ENCODE measurements at places on chromosomes 12 and 14.

DNA sequence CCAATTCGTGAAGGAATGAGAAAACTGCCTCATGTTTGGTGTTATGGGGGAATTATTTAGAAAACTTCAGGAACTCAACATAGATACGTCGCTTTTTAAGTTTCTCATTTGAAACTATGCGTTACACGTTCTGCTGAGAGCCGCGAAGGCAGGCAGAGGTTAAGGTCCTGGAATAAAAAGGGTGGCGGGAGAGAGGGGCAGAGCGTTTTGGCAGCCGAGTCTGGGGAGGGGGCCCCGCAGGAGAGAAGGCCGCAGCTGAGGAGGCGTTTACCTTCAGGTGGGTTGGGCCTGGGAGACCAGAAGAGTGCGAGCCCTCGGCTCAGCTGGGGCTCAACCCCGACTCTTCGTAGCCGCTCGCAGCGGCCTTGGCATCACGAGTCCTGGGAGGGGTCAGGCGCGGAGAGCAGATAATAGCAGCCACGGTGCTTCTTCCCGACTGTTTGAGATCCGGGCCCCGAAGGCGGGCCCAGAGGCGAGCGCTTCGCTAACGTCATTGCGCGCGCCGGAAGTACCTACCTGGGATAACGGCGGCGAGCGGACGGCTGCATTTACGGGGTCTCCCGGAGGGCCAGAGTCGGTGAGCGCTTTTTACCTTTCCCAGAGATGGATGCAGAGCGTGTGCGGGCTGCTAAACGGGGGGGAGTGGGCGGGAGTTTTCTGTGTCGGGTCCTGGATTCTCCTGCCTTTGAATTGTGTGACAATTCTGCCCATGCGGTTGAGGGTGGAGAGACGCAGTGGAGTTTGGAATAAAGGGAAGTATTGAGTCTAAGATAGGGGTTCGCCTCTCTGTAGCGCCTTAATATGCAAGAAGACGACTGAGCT is at the start of the genes PPHLN1 and ZCRB1:
TSS of gene PPHLN1 (plus strand) at position 515 of the 822 bp plus-strand sequence. CDS start 9,736 bp downstream, outside the sequence.
TSS of gene ZCRB1 (minus strand) at position 442 of the 822 bp plus-strand sequence. CDS start 1,992 bp downstream, outside the sequence.
- peak; percentile 64 for DNase-seq

DNA sequence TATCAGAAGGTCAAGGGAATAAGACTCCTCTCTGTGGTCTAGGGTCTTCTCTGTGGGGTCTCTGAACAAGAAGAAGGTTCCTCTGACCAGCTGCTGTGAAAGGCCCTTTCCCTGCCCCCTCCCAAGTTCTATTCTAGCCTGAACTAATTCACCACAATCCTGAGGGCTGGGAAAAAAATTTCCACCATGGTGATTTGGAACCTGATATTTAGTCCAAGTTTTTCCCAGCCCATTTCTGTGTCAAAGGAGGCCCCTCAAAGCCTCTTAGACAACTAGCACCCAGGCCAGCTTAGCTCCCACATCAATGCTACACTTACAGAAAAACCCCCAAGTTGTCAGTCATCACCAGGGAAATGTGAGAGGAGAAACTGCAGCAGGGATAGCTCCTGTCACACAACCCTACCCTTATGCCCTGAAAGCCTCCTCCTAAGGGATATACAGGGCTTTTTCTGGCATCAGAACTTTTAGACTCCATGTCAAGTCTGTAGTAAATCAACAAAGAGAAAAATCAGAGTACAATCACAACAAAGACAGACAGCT is 4.5 kb downstream of the FMNL3 start:
- no peak for DNase-seq

DNA sequence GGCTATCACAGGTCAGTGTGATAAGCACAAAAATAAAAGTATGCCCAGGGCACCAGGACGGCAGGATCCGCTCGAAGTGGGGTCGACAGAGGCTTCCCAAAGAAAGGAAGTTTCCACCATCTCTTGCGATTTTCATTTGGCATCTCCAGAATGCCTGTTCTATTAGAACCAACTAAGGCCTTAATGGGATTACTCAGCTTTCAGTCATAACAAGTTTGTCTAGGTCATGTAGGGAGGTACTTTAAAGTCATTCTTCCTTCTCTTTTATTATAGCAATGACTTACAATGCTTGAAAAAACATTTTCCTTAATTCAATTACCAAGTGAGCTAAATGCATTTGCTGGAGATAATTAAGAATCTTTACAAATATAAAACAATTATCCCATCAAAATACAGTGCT is 83.6 kb upstream of the DIO3 start:
- DNase-seq = no peak

- DNase-seq = no peak
Measured at GRCh38 chr12:109250523-109250922, 58.6 kb downstream of the FOXN4 start.

GRCh38 chr12:12334367-12335040 is 15.5 kb downstream of the MANSC1 start:
- DNase-seq = peak; percentile 46

DNA sequence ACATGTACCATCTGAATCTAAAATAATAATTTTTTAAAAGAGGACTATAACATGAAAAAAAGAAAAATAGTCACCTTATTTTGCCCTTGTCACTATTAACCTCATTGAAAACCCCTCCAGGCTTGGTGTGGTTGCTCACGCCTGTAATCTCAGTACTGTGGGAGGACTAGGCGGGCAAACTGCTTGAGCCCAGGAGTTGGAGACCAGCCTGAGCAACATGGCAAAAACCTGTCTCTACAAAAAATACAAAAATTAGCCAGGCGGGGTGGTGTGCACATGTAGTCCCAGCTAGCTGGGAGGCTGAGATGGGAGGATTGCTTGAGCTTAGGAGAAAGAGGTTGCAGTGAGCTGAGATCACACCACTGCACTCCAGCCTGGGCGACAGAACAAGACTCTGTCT is 126.3 kb upstream of the KRAS start:
- no peak for DNase-seq

DNA sequence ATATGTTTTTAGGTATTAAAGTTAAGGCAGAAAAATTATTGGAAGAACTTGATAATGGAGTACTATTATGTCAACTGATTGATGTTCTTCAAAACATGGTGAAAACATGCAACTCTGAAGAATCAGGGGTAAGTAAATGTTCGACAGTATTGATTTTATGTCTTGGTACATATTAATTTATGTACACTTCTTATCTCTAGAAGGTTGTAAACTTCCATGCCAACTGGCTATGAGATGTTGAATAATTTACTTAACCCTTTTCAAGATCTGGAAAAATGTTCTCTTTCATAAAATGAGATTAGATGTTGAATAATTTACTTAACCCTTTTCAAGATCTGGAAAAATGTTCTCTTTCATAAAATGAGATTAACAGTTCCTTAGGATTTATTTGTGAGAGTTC is 28.1 kb downstream of the GAS2L3 start:
- DNase-seq = no peak

DNA sequence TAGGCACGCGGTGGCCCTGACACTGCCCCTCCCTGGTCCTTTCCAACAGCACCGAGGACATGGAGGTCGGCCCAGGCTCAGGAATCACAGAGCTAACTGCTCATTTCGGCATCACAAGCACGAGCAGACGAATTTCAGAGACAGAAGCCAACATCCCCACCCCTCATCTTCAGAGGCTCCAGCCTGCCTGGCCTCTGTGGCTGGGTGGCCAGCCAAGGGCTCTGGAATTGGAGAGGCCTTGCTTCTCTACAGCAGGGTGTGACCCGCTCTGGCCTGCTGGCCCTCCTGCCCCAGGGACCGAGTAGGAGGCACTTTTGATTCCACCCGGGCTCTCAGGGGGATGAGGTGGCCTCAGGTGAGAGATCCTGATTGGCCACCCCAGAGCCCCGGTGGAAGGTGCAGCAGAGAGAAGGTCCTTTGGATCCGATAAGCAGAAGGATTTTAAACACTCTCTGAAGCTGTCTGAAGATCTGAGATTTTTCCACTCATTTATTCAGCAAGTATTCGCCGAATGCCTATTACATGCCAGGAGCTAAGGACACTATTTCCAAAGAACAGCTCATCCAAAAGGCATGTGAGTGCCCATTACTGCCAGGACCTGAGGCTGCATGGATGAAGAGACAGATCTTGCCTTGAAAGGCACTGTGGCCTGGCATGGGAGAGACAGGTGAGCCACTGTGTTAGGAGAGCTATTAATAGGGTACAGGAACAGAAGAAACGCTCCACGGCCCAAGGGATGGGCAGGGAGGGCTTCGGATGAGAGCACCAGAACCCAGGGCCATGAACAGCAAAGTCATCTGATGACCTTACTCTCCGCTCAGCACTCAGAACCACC is 10.2 kb downstream of the BAG5 start:
- no peak for DNase-seq

DNA sequence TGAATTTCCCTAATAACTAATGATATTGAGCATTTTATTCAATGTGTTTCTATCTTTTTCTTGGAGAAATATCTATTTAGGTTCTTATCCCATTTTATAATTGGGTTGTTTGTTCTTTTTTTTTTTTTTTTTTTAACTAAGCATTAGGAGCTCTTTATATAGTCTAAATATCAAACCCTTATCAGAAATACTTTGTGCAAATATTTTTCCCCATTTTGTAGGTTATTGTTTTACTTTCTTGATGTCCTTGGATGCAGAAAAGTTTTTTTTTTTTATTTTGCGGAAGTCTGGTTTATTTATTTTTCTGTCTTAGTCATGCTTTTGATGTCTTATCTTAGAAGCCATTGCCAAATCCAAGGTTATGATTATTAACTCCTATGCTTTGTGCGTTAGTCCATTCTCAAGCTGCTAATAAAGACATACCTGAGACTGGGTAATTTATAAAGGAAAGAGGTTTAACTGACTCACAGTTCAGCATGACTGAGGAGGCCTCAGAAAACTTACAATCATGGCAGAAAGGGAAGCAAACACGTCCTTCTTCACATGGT is 434.3 kb upstream of the TBX3 start:
- no peak for DNase-seq

- no peak for DNase-seq
Measured at GRCh38 chr12:49673446-49674317, 33.5 kb downstream of the FMNL3 start.

DNA sequence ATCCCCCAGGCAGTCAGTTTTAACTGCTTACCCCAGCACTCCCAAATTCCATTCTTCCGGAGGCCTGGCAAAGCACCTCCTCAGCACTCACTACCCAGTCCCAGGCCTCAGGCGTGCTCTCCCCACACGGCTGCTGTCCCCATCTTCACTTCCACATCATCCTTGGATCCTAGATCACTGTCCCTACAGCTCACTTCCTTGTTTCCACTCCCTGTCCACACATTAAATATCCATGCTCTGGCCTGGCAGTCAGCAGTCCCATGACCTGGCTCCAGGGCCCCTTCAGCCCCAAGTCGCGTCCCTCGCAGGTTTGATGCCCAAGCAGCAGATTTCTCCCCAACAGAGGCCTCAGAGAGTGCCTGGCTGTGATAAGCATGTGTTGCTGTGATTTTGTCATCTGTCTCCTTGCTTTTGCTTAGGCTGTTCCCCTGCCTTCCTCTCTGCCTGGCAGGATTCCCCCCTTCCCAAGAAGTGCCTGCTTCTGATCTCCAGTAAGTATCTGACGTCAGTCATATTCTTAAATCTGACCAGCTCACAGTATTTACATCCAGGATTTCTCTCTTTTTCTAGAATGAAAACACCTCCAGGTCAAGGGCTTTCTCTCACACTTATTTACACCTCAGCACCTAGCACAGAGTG is 241.7 kb downstream of the ZFP36L1 start:
- no peak for DNase-seq

DNA sequence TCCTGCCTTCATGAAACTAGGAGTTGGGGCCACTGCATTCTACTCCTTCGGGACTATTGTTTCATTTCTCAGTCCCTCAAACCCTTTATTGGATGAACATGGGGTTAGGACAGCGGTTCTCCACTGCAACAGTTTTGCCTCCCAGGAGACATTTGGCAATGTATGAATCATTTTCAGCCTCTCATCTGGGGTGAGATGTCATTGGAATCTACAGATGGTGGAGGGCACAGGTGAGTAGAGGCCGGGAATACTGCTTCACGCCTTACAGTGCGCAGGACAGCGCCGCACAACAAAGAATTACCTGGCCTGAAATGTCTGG is 649 bp upstream of the GNPNAT1 start:
- DNase-seq = no peak

GRCh38 chr14:58805605-58806409 is 168.0 kb downstream of the DACT1 start:
- no peak for DNase-seq

DNA sequence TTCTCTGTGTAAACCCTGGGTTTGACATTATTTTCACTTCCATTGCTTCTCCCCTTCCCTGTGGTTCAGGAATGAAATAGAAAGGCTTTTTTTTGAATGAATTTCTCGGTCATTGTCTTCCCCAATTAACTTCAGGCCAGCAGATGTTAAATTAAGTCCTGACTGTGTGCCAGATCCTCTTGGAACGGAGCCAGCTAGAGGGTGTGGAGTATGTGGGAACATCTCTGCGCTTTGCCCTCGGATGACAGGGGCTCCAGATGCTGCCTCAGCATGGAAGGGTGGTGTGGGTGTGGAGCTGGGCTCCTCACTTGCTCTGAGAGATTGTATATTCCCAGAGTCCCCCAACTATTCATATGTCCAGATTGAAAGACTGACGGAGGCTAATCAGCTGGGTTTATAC is 13.1 kb downstream of the KRT85 start:
- DNase-seq = no peak

DNA sequence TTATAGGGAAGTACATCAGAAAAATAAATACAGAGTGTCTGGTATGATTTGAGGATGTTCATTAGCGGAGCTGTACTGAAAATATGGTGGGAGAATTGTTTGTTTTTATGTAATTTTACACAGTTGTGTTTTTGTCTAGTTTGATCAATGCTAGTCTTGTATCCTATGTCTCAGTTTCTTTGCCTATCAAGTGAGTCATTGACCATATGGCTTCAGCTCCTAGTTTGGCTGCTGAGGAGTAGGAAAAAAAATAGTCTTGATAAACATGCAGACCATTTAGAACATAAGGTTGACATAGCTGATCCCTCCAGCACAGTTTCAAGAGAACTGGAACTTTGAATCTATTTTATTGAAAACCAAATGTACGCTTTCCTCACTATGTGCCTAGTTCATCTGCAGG is 1292.1 kb upstream of the FLRT2 start:
- DNase-seq = no peak

DNA sequence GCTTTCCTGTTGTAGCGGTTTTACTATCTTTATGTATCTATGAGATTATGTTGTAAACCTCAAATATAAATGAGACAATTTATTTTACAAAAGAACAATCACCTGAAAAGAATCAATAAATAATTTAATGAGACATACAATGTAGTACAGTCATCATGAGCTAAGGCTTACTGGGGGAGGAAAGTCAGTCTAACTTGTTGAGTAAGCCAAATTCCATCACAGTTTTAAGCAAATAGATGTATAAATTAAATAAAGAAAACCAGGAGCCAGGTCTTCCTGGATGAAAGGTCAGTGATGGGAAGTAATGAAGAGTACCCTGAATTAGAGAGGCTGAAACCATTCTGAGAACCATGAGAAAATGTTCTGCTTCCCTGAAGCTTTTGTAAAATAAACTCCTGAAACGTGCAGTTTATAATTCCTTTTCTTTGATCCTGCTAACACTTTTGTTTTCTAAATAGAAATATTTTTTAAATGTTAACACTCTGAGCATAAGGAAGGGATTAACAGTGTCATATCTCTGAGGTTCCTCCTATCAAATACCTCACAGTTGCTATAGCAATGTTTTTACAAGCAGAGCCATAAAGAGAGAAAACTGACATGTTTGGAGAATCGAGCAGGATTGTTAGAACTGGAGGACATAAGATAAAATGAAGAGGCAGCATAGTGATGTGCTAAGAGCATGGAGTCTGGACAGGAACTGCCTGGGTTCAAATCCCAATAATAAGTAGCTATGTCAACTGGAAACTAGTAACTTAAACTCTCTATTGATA is 444.9 kb upstream of the FOXG1 start:
- no peak for DNase-seq

All from activated T-helper 1 cell treated with Interleukin-2 at 50 U/mL for 16 hours (primary cell).